ENCODE measurements at places on chromosomes 4 and X.

GRCh38 chr4:98260047-98260578, 1.1 kb upstream of the RAP1GDS1 start:
- no peak for DNase-seq

DNA sequence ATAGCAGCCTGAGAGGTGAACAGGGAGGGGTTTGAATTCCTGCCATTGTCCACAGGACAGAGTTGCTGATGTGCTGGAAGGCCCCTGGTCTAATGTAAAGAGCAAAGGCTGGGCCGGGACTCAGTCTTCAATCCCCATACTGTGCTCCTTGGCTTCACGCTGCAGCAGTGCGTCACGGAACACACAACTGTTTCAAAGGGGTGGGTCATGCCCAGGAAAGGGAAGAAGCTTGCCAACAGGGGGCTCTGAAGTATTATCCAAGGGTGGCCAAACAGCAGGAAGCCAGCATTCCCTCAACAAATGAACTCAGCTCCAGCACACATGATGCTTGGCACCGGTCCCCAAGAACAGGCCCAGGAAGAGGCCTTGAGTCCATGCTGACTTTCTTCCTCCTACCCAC, 122.5 kb downstream of the NFKB1 start:
- no peak for DNase-seq

DNA sequence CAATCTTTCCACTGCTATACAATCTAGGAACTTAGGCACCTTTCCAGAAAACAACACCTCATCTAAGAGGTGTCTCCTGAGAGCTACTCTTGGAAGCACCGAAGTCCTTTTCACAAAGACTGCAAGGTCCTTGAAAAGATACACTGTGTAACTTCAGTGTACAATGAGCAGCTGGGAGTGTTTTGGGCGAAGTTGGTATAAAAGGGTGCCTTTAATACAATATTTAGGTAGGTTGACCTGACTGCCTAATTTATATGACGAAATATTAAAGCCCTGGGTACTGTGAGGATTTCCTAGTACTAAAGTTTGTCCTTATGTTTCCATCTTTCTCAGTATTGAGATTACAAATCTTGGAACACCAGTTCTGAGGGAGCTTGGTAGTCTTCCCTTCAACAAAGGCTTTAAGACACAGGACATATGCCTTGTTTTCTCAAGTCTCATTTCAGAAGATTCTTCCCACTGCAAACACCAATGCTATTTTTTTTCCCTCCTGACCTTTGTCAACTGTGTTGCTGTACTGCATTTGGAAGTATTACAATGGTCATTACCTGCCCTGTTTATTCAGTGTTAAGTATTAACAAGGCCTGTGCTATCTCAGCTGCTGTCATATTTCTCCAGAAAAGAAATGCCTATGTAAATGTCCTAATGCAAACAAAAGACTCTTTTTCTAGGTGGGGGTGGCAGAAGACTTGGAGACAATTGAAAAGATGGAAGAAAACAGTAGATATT, 134.2 kb downstream of the MAML3 start:
- DNase-seq: no peak

- no peak for DNase-seq
Observed at GRCh38 chr4:21512353-21512752, 436.2 kb downstream of the KCNIP4 start.

DNA sequence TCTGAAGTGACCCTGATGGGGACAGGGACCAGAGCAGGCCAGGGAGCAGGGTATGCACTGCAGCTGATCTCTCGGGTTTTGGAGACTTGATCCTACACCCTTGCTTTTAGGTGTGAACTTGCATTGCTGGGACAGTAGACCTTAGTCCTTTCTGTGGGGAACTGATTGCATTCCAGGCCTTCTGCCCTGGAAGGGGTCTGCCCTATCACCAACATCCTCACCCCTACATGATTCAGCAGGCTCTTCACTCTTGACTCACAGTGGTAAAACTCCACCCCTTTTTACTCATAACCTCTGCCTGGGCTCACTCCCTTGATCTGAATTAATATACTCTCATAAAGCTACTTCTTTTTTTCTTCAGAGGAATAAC, 6.6 kb upstream of the DDX60L start:
- no peak for DNase-seq

DNA sequence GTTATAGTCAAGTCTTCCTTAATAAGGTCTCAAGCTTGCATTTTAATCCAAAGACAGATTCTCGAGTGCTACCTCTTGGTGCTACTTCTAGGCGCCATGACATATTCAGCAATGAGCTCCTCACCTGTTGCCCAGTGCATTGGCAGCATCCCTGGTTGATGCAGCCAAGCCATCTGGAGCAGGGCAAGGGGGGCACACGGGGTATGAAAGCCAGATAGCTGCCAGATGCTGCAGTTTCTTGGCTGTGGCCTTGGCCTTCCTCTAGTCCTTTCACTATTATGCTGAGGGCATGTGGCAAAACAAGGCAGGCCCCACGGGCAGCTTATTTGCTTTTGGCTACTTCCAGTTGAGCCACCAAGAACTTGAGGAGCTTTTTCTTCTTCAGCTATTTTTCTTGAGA, 168.6 kb upstream of the PGRMC2 start:
- no peak for DNase-seq

DNA sequence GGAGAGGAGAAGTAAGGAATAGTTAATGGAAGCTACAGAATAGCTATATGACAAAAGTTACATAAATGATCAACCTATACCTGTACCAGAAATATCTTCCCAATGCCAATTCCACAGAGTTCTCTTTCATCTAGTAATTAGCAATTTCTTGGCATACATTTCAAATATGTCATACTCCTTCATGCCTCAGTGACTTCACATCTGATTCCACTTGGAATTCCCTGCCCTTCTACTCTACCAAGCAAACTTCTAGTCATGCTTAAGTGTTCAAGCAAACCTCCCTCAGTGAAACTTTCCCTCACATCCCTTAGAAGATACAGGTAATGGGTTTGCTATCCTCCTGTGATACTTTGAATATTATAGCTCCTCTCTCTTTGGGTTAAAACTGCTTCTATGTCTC, 127.1 kb downstream of the KLHL13 start:
- DNase-seq: no peak

GRCh38 chr4:55907469-55907868, 41.3 kb upstream of the CEP135 start:
- no peak for DNase-seq

DNA sequence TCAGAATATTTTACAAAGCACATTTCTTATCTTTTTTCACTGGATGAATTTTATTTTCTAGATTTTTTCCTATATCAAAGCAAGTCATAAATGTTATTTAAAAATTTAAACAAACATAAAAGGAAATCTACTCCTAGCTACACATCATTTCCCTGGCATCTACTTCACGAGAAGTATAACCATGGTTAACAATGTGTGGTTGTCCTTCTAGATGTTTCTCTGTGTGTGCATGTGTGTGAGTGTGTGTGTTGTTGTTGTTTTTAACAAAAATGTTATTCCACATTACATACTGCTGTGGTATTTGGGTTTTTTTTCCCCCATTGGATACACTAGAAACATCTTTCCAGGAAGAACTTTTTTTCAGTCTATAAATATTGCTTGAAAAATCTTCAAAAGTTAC, 103.1 kb downstream of the CHIC2 start:
- DNase-seq: no peak

- no peak for DNase-seq
Observed at GRCh38 chr4:38620527-38621027, 43.4 kb upstream of the KLF3 start.

GRCh38 chr4:98662626-98663225, 4.3 kb upstream of the TSPAN5 start:
- DNase-seq: no peak

DNA sequence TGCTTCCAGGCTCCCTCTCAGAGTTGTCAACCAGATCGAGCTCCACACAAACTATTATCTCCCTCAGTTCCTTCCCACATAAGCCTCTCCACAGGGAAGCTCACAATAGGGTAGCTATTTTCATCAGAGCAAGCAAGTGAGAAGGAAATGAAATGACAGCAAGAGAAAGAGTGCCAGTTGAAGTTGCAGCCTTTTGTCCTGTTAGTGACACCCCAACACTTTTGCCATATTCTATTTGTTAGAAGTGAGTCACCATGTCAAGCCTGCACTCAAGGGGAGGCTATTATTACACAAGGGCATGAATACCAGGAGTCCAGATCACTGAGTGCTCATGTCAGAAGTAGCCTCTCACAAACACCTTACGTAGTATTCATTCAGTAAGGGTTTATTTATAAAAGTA, 266.3 kb upstream of the NOCT start:
- no peak for DNase-seq

DNA sequence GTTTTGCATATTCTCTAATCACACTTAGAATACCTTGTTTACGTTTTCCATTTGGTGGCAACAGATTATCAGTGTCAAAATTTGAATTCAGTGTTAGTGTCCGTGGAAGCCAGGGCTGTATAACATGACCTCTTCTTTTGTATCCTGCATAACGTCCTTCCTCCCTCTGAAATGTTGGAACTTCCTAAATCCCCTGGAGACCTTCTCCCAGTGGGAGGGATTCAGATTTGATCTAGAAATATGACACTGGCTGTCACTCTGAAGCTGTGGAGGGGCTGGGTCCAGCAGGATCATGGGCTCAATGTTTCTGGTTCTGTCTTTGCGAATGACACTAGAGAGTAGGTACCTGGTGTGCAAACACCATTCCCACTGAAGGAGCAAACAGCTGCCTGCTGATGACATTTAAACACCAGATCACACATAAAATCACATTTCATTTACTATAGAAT, 850 bp upstream of the CXCL3 start:
- DNase-seq: no peak

- no peak for DNase-seq
Observed at GRCh38 chr4:3074846-3075651, 568 bp downstream of the HTT start.

- DNase-seq: no peak
Observed at GRCh38 chrX:2351999-2352995, 148.5 kb downstream of the DHRSX start.

DNA sequence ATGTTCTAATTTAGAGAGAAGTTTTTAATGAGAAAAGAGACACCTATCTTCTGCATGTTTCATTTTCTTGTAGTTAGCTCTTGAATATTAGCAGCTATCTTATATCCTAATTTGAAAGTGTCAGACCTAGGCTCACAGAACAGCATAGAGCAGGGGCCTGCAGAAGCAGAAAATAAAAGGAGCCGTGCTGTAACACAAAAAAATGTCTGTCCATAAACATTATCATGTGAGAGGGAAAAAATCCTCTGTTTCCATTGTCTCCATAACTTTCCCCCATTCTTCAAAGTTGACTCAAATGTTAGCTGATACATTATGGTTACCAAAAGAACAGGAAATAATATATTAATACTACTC, 329.2 kb upstream of the EPHA5 start:
- no peak for DNase-seq

GRCh38 chr4:91502365-91502764, 801.4 kb upstream of the GRID2 start:
- no peak for DNase-seq

- no peak for DNase-seq
Observed at GRCh38 chr4:181157647-181158046, 1085.6 kb upstream of the TENM3 start.

GRCh38 chrX:149363965-149364364, 141.1 kb downstream of the IDS start:
- no peak for DNase-seq

- DNase-seq: no peak
Observed at GRCh38 chr4:119980456-119980855, 86.2 kb downstream of the MAD2L1 start.

GRCh38 chrX:50161127-50161526, 39.7 kb downstream of the AKAP4 start:
- no peak for DNase-seq

- no peak for DNase-seq
Observed at GRCh38 chr4:145153904-145154298, 26.5 kb downstream of the OTUD4 start.

- no peak for DNase-seq
Observed at GRCh38 chr4:168524006-168524405, 27.2 kb downstream of the PALLD start.

GRCh38 chr4:11489453-11490083, 60.9 kb upstream of the HS3ST1 start:
- DNase-seq: no peak

DNA sequence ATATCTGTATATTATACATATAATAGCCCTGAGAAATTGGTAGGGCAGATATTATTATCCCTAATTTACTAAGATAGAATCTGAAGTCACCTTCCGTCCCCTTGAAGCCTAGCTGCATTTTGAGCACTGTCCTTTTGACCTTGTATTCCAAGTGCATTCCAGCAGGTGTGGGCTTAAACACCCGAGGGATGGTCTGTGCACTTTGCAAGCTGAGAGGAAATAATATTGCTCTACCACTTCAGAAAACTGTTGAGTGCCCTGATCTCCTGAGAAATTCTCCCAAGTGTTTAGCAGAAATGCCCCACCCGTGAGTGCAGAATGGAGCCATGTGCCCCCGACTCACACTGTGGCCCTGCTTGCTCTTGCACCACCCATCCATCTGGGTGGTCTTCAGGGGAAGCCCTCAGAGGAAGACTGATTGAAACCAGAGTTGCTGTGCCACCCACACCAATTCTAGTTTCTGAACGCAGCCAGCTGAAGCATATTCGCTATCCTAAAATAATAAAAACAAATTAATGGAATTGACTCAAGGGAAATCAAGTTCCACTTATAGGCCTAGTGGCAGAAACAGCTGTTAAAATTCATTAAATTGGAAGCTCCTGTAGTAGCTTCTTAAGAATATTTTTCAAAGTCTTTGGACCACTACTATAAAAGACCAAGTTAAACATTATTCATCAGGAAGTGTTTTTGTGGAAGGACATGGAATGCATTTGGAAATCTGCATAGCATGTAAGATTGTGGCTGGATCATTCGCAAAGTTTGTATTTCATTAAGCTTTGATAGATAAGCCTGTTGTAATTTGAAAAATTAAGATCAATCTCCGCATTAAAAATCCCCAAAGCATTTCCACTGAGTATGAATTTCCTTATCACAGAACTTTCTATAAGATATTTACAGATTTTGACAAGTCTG, 41.3 kb upstream of the PRKG2 start:
- no peak for DNase-seq

GRCh38 chrX:103503163-103503852, 16.0 kb downstream of the RAB40A start:
- no peak for DNase-seq

- DNase-seq: no peak
Observed at GRCh38 chr4:146916479-146917076, 29.1 kb downstream of the TTC29 start.

DNA sequence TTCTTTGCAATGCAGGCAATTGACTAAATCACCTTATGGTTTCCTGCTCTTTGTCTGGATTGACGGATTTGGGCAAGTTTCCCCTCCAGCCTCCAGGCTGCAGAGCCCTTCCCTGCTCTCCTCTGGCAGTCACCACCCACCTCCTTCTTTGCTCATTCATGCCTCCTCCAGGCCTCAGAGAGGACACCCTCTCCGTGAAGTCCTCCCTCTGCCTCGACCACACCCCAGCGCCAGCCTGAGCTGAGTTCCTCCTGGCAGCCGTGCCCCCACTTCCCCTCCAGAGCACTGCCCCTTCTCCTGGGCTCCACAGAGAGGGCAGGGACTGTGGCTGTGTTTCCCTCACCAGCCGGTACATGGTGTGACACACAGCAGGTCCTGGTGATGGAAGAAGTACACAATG, 53.7 kb downstream of the DCTD start:
- DNase-seq: no peak

GRCh38 chr4:117084866-117085701, at the start of gene TRAM1L1:
TSS of gene TRAM1L1 (minus strand) at chr4:117085576. CDS start at chr4:117085393, 183 bp downstream.
- peak; percentile 80 for DNase-seq

- no peak for DNase-seq
Observed at GRCh38 chr4:185589067-185589836, 53.9 kb upstream of the PDLIM3 start.

Measured in cardiac septum (tissue), 1 donor.